ENCODE measurements at places on chromosomes 7 and 10.

GRCh38 chr7:9125246-9125645 is 691.8 kb downstream of the NXPH1 start:
- no peak for DNase-seq

GRCh38 chr10:78516756-78517155 is 483.1 kb downstream of the RPS24 start:
- DNase-seq, result no peak

- DNase-seq, result no peak
Observed at GRCh38 chr7:92608380-92609322, 18.5 kb upstream of the FAM133B start.

DNA sequence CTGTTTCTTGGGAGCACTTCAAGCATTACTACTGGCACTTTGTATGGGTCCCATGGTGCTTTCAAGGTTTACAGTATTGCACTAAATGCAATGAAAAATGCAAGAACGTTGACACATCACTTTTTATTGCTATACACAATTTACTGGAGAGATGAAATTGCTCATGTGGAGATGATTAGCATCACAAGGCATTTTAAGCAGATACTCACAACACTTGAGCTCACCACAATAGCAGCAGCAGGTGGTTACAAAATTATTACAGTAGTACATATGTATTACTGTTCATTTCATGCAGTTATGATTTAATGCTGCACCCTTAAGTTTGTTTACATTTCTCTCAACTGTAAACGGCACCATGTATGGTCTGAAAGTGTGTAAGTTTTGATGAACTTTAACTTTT is 537.7 kb downstream of the GRM8 start:
- DNase-seq, result no peak

DNA sequence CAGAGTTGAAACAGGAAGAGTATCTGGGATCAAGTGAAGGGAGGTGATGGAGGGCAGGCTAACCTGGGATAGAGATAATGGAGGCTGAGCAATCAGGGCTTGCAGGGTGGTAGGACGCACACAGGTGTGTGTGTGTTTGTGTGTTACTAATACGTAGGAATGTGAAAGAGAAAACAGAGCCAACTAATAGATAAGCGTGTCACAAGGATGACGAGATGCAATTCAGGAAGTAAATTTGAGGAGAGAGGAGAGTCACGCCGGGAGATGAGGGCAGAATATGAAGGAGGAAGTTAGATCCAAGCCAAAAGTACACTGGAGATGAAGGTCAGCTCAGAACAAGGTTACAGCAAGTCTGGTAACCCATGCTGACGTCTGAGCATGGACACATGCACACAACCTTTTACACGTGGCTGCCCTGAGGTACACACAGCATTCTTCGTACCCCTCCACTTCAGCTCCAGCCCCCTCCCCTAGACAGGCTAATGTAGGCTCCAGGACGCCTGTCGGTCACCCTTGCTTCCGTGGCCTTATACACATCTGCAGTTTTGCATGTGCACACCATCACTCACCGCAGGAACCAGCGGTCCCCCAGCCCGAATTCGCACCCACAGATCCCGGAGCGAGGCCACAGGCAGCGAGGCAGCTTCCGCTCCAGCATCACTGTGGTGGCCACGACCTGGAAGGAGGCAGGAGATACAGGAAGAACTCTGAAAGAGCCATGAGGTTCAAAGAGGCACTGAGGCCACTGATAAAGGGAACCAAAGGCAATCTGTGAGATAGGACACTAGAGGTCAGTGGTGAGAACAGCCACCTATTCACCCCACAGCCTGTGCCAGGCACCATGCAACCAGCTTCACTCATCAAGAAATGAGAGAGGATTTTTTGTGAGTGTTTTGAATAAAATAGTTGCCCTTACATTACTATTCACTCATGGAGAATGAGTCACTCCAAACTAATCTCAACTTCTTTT is 23.7 kb upstream of the TRPV6 start:
- DNase-seq, result peak; percentile 26

DNA sequence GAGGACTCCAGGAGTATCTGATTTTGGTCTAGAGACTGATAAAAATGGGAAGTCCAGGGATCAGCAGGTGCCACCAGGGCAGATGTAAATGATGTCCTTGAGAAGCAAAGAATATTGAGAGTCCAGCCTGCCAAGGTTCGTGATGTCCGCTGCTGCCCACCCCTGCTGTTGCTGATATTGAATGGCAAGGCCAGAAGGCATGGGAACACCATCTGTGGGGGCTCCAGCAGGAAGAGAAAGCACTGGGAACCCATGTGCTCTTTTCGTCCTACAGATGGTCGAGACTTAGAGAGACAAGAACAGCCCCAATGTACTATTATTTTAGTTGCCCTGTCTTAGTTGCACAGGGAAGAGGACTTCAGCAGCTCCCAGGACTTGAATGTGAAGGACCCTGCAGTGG is 363.9 kb downstream of the GALNT17 start:
- DNase-seq, result no peak

DNA sequence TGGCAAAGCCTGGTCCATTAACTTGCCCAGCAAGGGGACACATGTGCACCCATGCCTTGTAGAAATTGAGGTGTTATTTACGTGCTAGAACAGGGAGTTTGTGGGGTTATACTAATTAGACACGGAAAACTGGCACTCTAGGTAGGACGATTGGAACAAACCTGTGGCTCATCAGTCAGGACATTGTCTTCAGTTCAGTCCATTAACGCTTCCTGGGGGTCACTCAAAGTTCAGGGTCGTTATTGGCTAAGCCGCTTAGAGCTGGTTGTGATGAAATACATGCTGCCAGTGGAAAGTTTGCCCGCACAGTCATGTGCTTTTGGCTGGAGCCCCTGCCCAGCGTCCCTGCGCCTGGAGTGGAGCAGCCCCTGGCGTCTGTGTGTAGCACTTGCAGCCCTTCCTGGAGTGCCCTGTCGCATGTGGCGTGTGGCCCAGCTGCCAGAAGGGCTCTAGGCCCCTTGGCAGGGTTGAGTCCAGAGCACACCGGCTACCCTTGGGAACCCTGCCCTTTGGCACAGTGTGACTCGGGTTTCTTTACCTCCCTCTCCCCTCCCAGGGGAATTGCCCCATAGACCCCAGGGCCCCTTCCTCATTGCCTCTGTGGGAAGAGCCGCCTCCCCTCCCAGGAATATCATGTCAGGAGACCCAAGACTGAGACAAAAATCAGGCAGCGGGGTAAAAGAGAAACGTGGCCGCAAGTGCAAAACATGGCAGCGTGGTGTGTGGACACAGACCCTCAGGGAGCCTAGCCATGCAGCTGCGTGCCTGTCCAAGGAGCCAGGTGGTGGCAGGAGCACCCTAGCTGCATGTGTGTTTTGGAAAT is 9.8 kb downstream of the ZNF775 start:
- DNase-seq, result peak; percentile 45

- no peak for DNase-seq
Observed at GRCh38 chr10:86829472-86829871, 73.1 kb downstream of the BMPR1A start.

DNA sequence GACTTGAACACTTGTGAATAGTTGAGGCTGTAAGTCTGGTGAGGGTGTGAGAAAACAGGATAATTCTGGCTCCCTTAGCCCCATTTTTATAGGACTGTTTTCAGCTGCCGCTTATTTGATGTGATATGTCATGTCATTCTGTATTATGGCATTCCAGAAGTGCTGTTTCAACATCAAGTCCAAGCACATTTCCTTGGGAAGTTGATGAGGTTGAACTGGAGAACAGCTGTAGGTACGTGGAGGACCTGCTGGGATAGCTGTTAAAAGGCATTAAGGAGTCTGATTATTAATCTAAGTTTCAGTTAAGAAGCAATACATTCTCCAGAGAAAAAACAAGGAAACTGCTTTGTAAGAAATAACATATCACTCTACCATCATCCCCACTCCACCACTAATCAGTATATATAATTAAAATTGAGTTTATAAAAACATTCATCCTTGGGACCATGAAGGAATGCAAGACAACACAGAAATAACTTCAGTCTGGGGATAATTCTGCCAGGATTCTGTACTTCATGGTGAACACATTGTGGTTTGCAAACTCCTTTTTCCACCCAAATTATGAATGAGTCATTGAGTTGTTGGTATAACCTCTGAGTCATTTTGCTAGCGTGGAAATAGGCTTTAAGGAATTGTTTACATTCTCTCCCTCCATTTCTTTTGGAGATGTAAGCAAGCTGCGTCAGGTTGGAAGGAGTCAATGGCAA is 39.9 kb upstream of the TMEM229A start:
- peak; percentile 44 for DNase-seq

GRCh38 chr10:1735562-1735961 is 1.8 kb downstream of the ADARB2 start:
- no peak for DNase-seq

GRCh38 chr10:76697923-76698322 is 939.7 kb downstream of the KCNMA1 start:
- no peak for DNase-seq

- no peak for DNase-seq
Observed at GRCh38 chr7:39432807-39433416, 133.3 kb upstream of the YAE1 start.

GRCh38 chr10:92847202-92847864 is 987 bp upstream of the EXOC6 start:
- no peak for DNase-seq

- peak; percentile 53 for DNase-seq
Observed at GRCh38 chr7:129169171-129169671, 19.2 kb upstream of the SMO start.

- DNase-seq, result peak; percentile 40
Observed at GRCh38 chr10:61902445-61903220, 1.1 kb downstream of the ARID5B start.

DNA sequence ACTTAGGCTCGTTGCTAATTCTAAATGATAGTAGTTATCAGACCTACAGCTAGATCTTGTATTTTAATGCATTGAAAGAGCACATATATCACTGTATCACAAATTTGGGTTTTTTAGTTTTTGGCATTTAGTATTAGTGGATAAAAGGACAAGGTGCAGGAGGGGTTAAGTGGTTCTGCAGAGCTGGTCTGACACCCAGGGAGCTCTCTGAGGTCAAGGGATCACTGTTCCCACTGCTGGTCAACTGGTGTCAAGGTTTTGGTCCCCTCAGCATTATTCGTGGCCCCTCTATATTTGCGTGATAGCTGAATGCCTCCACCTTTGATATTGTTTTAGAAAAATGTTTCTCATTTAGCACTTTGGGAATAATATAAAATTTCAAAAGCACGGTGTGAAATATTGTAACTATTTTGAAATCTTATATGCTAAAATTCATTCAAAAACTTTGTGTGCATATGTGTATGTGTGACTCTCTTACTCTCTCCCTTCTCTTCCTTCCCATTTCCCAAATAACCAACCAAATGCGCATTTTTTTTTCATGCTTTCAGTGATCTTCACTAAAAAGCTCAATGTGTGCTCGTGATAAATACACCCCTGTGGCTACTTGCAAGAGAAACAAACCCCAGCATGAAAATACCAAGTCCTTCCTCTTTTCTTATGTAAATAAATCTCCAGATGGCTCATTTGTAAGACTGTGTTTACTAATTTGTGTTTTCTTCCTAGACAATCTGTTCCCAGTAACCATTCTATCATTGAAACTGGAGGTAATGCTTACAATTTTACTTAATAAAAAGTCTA is 309.2 kb downstream of the FGFR2 start:
- no peak for DNase-seq
